HS-5 (cell line): ENCODE measurements at places on chromosomes 16 and 17.

GRCh38 chr16:77068402-77068801 lies 122.6 kb upstream of the MON1B start:
- DNase-seq, result no peak

GRCh38 chr17:6040504-6040903 lies 29.7 kb upstream of the WSCD1 start:
- no peak for DNase-seq

DNA sequence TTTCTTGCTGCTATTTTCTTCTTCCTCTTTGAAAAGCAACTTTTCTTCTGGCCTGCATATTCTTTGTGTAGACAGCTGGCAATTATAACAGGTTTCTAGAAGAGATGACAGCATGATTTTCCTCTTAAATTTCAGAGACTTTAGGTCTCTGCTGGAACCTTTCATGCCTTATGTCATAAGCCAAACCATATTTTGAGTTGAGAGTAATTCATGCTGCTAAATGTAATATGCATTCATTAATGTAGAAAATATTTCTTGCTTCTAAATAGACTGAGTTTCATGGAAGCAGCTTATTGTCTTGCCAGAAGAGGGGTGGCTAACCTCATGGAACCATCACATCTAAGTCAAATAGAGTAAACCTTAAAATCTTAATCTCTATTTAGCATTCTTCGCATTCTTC lies 25.9 kb upstream of the ABCA9 start:
- DNase-seq, result no peak

GRCh38 chr17:41101586-41102259 lies at the start of gene KRTAP4-16:
TSS of gene KRTAP4-16 (minus strand) at chr17:41102209. CDS start at chr17:41102209, 0 bp downstream.
- no peak for DNase-seq

- DNase-seq, result no peak
Observed at GRCh38 chr16:73066331-73066926, 18.5 kb upstream of the ZFHX3 start.

- peak; percentile 51 for DNase-seq
Observed at GRCh38 chr16:54657058-54657708, 273.5 kb upstream of the IRX5 start.

DNA sequence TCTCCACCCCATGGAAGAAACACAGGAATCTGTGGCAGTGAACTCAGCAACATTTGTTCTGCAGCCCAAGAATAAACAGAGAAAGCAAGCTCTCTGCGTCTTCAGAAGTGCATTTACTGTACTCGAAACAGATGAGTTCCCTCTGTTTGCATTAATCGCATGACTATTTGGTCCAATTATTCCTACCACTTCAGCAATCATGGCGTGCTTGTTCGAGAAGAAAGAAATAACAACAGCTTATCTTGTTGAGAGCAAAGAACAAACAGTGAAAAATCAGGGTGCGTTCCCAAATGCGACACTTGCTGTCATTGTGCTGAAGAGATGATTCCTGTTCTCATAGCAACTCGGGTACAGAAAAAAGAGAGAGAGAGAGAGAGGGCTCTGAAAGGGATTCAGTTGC lies 445.3 kb upstream of the MAF start:
- DNase-seq, result no peak

GRCh38 chr16:77711775-77712174 lies 10.5 kb upstream of the NUDT7 start:
- DNase-seq, result no peak

GRCh38 chr17:67615011-67615561 lies 102.7 kb upstream of the NOL11 start:
- no peak for DNase-seq

GRCh38 chr17:81808778-81809555 lies 5.0 kb downstream of the GCGR start:
- no peak for DNase-seq

- no peak for DNase-seq
Observed at GRCh38 chr17:67746704-67747571, 29.2 kb downstream of the NOL11 start.

DNA sequence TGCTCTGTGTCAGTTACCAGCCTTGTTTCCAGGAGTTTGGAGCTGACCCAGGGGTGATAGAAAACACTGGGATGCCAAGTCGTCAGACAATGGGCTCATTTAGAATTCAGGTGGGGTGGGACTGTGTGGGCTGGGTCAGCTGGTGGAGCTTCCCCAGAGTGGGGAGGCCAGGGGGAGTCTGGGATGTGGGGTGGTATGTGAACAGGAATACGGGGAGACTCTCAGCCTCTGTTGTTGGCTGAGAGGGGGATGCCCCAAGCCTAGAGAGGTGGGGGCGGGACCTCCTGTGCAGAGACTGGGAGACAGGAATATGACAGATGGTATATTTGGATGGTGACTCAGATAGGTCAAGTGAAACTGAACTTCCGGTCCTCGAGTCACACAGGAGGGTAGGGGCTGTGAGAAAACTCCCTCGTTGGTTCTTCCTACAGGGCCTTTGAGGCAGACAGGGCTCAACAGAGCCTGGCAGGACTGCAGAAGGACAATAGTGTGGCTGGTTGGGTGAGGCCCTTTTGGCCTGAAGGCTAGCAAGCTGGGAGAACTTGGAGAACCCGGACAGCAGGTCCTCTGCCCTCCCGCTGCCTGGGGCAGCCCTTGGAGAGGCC lies 23.7 kb downstream of the CDH1 start:
- peak; percentile 30 for DNase-seq

GRCh38 chr17:7220593-7221277 lies 997 bp downstream of the ACADVL start:
- no peak for DNase-seq

DNA sequence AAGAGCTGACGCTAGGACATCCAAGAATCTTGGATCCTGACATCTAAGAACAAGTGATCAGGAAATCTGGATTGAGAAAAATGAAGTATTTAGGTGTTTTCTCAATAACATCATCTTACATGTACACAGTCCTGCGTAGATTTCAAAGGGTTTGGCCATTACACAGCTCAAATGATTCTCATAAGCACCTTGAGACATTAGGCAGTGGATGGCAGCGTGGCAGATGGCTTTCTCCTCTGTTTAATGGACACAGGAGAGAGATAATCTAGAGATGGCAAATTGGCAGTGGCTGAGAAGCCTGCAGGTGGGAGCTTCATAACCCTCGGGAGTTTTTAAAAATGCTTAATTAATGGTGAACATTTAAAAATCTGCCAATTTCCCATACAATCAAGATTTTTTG lies 137.5 kb downstream of the ZFHX3 start:
- DNase-seq, result no peak

DNA sequence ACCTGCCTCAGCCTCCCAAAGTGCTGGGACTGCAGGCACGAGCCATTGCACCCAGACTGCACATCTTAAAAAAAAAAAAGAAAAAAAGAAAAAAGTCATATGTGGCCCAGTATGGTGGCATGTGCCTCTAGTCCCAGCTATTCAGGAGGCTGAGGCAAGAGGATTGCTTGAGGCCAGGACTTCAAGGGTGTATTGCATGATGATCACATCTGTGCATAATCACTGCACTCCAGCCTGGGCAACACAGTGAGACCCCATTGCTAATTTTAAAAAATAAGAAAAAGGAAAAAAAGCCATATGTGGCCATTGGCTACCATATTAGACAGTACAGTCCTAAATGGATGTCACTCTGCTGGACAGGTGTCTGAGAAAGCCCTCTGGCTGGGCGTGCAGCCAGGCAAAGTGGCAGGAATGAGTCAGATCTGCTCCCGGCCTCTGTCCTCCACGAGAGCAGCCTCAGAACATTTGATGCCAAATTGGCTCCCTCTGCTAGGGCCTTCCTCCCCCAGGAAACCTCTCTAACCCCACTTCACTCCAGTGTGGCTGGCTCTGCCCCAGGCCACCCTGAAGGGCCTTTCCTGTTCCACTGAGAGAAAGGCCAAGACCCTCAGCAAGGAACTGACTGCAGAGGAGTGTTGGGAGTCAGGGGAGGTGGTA lies 14.7 kb downstream of the CA7 start:
- DNase-seq, result no peak

GRCh38 chr16:49617016-49617629 lies 238.8 kb downstream of the ZNF423 start:
- no peak for DNase-seq

DNA sequence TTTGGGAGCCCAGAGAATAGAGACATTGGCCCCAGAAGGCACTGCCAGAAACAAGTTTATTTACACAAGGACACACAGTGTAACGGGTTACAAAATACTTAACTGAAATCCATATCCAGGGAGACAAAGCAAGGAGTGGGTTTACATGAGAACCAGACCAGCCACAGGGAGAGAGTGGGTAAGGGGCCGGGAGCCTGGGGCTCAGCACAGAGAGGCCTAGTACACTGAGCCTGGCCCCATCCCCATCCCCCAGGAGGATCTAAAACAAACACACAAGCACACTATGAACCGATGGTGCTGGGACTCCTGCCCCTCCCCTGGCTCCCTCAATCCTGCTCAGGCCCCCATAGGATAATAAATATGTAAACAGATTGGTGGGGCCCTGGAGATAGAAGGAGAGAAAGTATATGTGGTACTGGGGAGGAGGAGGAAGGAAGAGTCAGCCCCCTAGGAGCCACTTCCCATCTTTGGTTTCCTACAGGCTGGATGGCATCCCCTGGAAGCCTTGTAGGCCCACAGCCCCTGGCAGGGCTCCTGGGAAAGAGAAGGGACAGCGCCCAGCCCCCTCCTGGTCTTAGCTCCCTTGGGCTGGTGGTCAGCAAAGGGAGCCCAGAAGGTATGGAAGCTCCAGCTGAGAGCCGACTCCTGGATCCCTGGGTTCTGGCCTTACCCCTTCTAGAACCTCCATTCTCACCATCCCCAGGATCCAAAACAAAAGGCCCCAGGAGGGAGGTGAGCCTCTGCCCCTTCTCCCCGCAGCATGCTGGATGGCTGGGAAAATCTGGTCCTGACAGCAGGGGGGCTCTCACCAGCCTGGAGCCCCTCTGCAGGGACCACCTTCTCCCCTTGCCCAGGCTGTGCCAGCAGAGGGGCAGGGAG lies 6.4 kb downstream of the G6PC3 start:
- no peak for DNase-seq

DNA sequence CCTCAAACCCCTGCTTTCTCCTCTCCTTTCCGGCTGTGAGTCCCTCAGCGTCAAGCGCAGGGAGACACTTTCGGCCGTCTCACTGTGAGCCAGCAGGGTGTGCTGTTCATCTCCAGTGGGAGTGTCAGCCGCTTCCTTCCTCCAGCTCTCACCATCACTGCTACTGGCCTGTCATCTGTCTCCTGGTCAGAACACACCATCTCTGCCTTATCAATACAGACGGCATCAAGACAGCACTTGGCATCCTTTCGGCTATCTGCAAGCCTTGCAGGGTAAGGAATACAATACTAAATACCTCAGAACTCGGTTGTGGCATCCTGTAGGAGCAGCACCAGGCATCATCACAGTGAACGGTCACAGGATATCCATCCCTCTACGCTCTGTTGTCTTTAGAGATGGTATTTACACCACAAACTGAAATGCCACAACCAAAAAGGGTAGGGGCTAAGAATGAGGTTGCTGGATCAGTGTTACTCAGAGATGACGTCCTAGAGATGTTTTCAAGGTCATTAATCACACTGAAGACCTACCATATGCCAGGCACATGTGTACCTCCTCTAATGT lies 20.7 kb upstream of the CMTM4 start:
- no peak for DNase-seq

DNA sequence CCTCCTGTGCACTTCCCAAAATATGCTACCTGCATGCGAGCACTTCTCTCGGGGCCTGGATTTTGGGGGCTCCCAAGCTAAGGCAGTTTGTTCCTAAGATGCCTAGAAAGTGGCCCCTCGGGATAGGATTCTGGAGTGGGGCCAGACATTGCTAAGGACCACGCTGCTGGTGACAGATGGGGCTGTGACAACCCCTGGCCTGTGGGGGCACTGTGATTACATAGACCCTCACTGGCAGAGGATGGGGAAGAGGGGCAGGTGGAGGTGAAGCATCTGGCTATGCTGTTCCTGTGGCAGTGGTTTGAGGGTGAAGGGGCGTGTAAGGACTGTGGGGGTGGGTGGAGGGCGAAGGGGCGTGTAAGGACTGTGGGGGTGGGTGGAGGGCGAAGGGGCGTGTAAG lies 128.4 kb downstream of the ENGASE start:
- no peak for DNase-seq

- DNase-seq, result peak; percentile 70
Observed at GRCh38 chr17:78979780-78980623, at the start of gene LGALS3BP. TSS of gene LGALS3BP (minus strand) at chr17:78979923. CDS start at chr17:78977191, 2,732 bp downstream.

DNA sequence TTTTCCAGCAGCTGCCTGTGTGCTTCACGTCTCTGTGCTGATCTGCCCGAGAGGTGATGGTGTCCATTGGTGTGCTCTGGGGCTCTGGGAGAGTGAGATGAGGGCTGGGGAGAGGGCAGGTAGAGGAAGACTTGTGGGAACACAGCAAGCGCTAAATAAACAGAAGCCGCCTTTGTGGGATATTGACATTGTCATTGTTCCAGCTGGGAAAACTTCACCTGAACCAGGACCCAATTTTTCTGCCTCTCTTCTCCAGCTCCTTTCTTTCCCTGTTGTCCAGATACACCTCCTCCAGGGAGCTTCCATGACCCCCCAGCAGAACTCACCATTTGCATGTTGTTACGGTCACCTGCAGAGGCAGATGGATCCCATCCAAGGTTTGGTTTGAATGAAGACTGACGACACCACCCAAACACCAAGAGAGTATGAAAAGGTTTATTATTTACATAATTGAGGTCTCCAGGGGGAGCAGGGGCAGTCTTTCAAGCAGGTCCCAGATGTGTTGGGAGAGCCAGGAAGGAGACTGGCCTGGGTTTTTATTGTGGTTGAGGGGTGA lies 3.6 kb upstream of the ITGA3 start:
- no peak for DNase-seq

GRCh38 chr17:80785477-80786178 lies 206.0 kb upstream of the CHMP6 start:
- no peak for DNase-seq

DNA sequence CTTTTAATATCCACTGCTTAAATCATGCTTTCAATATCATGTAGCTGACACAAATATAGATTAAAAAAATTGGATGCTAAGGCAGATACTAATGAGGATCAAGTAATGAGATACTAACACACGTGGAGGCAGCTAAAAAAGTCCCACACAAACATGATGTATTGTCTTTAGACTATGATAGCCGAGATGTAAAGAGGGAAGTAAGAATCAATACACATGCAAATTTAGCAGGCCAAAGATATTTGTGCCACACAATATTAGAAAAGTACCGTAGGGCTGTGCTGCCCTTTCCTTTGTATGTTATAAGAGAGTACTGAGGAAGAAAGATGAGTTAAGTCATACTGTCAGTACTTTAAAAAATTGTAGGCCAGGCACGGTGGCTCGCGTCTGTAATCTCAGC lies 51.4 kb upstream of the STAC2 start:
- DNase-seq, result no peak

- DNase-seq, result no peak
Observed at GRCh38 chr16:51267681-51268080, 116.6 kb upstream of the SALL1 start.
